Activated CD4-positive, alpha-beta T cell treated with anti-CD3 and anti-CD28 coated beads, Interleukin-2, amount 50 U/mL, for 4 hours (primary cell): ENCODE measurements at places on chromosomes 2 and 18.
A peak's percentile ranks its signal among the peaks of the same experiment; 100 is the strongest.

- DNase-seq, result no peak
Observed at GRCh38 chr2:192247456-192247855, 52.7 kb upstream of the TMEFF2 start.

DNA sequence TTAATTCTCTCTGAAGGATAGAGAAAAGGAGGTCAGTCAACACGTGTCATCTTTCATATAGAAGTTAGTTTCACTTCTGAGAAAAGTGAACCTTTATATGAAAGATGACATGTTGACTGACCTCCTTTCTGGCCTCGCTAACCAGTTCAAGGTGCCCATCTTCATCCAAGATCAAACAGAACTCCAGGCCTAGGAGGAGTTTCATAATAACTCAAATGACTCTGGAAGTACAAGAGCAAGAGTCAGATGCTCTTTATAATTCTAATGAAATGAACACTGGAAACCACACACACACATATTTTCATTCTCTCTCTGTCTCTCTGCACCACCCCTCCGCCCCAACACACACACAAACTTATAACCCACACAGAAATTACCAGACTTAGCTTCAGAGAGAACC is 16.3 kb downstream of the ANKRD44 start:
- DNase-seq, result peak; percentile 53

GRCh38 chr2:15982285-15983044 is 42.1 kb downstream of the MYCN start:
- DNase-seq, result no peak

DNA sequence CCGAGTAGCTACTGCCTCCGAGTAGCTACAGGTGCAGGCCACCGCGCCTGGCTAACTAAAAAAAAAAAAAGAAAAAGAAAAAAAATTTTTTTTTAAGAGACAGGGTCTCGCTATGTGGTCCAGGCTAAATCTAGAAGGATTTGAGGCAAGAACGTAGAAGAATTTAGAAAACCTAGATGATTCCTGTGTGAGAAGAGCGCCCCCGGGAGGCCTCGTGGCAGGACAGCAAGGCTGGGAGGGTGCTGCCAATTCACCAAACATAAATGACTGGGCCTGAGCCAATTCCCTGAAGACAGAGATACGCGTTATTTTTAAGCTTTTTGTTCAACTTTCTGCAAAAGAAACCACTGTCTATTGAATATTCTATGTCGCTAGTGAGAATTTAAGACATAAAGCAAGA is 90.1 kb upstream of the TGFA start:
- no peak for DNase-seq

DNA sequence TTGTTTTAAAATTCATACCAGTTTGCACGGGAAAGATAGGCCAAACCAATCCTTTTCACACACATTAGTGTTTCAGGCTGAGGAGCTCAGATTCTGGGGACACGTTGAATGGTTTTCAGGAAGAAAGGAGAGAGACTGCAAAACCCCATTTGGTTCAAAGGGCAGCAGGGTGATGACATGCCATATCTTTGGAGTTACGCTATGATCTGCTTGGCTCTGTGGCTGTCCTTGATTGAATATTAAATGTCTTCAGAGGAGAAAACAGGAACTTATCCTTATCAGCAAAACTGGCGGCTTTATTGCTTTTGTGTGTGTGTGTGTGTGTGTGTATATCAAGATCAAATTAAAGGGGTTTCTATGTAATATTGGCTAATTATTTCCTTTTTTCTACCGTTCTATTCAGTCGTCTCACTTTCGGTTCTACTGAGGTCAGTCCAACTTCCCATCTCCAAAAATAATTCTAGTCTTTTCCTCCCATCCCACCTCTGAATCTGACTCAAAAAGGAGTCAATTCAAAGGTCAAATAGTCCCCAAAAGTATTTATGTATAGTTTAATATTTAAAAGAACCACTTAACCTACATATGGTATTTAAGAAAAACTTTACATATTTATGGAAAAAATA is 292.9 kb upstream of the CCDC68 start:
- DNase-seq, result no peak

GRCh38 chr2:53422979-53423378 is 344.6 kb upstream of the CHAC2 start:
- no peak for DNase-seq

DNA sequence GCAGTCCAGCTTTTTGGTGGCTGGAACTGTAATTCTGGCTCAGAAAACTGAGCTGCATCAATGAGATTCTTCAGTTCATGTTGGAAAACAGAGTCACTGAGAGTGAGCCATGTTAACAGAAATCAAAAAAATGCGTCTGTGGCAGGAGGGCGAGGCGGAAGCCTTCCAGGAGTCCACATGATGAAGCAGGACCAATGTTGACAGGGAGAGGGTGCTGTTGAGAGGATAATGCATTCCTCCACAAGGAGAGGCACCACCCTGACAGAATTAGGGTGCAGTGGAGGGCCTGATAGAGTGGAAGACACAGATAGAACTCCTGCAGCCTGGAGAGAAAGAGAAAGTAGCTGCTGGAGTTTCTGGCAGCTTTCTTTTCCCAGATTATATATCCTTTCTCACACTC is 111.5 kb downstream of the MGAT5 start:
- DNase-seq, result no peak

- no peak for DNase-seq
Observed at GRCh38 chr18:34158881-34159690, 65.6 kb downstream of the NOL4 start.

- DNase-seq, result no peak
Observed at GRCh38 chr2:105609746-105610402, 134.8 kb upstream of the NCK2 start.

GRCh38 chr18:59022167-59022945 is 117.3 kb upstream of the SEC11C start:
- DNase-seq, result no peak

DNA sequence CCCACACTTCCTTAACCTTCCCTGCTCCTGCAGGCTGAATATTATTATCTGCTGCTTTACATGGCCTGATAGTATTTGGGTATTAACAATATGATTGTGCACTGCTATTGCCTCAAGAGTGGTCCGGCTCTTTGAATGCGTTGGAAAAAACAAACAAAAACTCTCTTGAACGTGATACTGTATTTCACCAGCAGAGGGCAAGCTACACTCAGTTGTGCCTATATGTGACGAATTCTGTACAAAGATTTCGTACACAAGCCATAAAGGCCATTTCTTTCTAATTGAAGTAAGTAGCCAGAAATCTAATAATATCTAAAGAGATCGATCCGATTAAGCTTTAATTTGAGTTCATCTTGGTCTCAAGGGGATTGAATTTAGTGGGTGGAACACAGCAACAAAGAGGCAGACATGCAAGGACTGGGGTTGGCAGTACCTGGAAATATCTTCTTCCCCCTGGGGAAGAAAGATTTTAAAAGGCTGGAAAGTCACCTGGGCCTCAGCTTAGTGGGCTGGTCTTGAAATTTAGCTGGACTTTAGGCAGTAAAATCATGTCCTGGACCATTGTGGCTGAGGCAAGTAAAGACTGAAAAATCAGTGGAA is 49.3 kb upstream of the RAB6D start:
- no peak for DNase-seq

- no peak for DNase-seq
Observed at GRCh38 chr2:83969085-83969484, 490.0 kb downstream of the SUCLG1 start.

- no peak for DNase-seq
Observed at GRCh38 chr2:235191486-235191885, 239.7 kb downstream of the SH3BP4 start.

DNA sequence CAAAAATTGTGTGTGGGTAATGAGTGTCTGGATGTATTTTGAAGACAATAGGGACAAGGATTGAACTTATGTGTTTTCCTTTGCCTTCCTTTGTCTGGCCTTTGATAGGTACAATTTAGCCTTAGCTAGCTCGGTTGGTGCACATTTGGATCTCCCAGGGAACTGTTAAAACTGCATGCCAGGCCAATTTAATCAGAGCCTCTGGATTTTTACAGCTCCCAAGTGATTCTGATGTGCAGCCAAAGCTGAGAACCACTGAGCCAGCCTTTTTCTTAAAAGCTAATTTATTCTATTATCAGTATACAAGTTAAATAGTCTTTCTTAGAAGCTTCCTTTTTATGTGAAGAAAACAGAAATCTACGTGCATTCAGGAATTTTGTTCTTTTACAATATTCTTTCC is 25.0 kb downstream of the PLEK start:
- no peak for DNase-seq

GRCh38 chr2:107585851-107586250 is 240.8 kb upstream of the RGPD4 start:
- no peak for DNase-seq

GRCh38 chr18:79069717-79070151 is 540 bp downstream of the ATP9B start:
- DNase-seq, result no peak

DNA sequence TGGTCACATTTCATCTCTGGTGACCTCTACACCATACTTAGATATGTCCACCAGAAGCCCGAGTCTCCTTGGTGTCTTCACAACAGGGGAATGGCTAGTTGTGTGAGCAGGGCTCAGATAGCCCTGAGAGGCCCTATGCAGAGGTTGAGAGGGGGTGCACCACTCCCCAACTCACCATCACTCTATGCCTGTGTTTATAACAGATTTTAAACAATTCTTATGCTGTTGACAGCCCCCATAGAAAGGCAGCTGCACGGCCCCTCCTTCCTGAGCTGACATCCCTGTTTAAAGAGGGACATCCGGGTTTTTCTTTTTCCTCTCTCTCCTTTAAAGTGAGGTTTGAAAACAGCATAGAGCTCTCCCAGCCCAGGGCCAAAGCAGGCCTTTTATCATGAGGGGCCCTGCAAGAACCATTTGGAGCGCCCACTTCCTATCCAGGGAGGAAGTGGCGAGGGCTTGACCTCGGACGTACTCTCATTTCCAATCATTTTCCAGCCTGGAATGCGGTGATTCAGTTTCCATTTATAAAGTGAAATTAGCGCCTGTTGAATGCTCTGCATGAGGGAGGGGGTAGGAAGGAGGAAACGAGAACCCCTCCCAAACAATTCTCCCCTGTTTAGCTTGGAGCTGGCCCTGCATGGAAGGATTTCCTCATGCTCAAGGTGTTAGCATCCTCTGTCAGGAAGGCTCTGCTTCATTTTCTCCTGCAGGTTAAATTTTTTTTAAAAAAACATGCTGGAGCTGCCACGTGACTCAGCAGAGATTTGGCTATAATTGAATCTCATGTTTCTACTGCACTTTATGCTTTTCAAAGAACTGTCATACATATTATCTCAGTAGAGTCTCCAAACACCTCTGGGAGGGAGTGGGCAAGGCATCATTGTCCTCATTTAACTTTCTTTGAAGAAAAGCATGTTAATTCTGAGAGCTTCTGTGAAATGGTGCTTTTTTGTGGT is 117.5 kb downstream of the DDX1 start:
- no peak for DNase-seq

- no peak for DNase-seq
Observed at GRCh38 chr2:232870766-232871371, 805 bp downstream of the SNORC start.

- no peak for DNase-seq
Observed at GRCh38 chr2:75053484-75054112, 95.2 kb downstream of the POLE4 start.

DNA sequence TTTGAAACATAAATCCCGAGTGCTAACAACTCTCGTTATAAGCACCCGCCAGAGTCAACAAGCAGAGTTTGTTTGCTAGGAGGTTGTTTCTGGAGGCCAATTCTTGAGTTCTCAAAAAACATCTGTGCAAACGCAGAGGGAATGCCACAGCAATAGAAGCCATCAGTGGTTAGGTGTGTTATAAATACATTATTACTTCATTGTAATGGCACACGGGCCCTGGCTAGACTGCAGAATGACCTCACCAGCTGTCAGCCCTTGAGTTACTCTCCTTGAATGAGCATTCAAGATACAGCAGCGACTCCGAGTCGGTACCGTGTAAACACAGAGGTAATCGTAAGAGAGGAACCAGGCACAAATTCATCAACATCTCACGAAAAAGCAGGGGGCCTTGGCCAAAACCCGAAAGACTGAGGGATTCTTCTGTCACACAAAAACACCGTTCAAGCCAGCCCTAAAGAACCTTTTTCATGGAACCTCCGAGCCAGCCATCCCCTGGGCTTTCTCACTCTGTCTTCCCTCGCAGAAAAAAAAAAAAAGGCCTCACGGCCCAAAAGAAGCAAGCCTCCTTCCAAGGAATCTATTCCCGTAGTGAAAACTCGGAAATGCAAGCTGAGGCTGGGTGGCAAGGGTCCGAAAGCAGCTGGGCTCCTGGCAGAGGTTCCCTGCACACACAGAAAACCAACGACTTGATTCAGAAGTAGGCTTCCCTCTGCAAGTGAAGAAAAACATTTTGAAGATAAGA is 133.7 kb upstream of the MEIS1 start:
- DNase-seq, result no peak

- no peak for DNase-seq
Observed at GRCh38 chr2:18159896-18160295, 281.4 kb downstream of the KCNS3 start.

DNA sequence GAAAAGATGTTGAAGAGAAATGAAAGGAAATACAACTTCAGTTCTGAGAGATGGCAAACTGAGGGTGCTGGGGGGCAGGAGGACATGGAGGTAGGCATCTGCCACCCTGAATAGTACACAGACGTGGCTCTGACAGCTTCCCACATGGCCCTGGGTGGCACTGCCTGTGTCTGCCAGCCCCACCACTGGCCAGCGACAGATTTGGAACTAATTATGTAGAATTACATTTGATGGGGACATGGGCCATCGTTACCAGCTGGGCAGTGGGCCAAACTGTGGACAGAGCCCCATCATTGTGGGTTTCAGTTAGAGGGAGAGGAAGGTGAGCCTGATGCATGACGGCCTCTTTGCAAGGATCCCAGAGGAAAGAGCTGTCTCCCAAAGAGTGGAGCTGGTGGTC is 216.0 kb upstream of the HAAO start:
- no peak for DNase-seq

DNA sequence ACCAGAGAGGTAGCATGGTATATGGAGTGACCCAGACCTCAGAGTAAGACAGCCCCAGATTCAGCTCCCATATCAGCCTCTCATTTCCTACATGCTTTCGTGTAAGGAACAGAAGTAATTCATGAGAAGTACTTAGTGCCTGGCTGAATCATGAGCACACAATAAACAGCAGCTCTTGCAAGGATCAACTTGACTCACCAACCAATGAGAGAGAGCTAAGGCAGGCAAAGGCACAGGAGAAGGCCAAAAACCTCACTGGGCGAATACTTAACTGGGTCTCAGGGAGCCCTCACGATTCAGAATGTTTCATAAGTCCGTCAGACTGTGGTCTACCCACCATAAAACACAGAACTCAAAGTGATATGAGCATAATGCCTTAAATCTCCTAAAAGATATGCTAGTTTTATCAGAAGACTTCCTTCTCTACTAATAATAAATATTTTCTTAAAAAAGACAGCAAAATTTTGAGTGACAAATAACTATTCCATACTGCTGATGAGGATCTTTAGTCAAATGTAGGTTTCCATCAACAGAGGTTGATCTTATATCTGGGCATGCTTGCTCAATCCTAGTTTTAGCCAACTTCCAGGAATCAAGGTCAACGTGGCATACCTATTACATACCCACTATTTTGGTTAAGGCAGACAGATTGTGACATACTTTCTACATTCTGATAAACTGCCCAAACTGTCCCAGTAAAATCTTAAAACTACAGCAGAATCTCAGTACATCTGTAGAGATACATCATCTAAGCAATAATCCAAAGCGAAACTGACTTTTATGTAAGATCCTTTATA is 34.9 kb downstream of the IMMT start:
- no peak for DNase-seq
